Sciatic nerve (tissue), 2 donors: ENCODE measurements at places on chromosomes 7 and 10. TPM values are rescaled to one million over a fixed set of nuclear protein-coding genes. Genes with fewer than 3 reads are reported as not detected.

The CPXM2 gene
- 81.6 TPM for total RNA-seq

The MOSPD3 gene
- total RNA-seq, result 23.0 TPM

The GIMAP4 gene
- 52.8 TPM for total RNA-seq

The RPP30 gene
- total RNA-seq, result 27.6 TPM

The HOXA2 gene
- 3.9 TPM for total RNA-seq

The EBLN1 gene
- not detected for total RNA-seq

The C1QL3 gene
- total RNA-seq, result not detected

The CALD1 gene
- 534 TPM for total RNA-seq
